ENCODE measurements at places on chromosomes 7 and 10.

DNA sequence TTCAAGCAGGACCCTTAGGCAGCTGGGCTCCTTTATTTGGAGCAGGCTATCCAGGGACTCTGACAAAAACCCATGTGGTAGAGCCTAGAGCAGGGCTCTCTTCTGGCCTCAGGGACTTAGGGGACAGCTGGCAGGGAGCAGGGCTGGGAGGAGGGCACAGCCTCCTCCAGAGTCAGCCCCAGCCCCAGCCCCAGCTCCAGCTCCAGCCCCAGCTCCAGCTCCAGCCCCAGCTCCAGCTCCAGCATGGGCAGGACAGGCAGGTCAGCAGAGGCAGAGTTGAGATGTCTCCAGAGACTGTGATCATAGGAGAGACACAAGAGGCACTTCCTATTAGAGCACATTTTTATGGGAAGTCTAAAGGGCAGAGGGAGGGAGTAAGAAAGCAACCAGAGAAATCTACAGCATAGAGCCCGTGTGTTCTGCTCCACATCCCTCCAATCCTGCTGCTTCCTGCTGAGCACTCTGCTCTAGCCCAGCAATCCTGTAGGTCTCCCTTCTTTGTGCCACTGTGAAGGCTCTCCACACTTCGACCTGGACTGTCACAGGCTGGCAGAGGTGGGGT lies 13.3 kb upstream of the C10orf53 start:
- DNase-seq = no peak

DNA sequence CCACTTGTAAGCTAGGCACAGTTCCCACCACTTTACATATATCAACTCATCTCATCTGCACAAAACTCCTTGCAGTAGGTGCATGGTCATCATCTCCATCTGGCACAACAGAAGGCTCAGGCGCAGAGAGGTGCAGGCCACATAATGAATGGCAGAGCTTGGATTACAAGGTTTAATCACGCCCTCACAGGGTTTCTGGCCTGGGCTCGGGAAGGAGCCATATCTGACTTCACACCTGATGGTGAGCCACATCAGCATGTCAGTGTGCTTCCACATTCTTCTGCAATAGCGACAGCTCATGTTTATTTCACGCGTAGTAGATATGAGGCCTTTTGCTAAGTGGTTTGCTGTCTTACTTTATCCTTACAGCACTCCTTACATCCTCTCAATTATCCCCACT lies 650.2 kb downstream of the INHBA start:
- DNase-seq = no peak

DNA sequence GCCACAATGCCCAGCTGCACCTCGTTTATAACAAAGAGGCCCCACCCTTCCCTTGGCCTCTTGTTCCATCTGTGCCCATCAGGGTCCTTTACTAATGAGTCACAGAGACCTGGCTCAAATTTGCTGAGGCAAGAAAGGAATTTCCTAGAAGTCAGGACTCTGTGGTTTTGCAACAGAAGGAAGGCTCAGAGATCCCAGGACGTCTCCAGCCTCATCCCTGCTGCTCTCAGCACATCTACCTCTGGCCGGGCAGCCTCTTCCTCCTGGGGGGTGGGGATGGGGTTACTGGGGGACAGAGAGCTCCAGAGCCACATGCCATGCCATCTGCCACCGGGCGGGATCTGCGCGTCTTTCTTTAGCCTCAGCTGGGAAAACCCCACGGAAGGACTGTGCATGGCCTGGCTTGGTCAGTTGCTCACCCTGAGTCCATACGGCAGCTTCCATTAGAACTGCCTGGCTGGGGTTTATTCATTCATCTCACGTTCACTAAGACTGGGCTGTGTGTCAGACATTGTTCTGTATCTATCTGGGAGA lies 41.9 kb upstream of the PSMG3 start:
- DNase-seq = peak; percentile 84

DNA sequence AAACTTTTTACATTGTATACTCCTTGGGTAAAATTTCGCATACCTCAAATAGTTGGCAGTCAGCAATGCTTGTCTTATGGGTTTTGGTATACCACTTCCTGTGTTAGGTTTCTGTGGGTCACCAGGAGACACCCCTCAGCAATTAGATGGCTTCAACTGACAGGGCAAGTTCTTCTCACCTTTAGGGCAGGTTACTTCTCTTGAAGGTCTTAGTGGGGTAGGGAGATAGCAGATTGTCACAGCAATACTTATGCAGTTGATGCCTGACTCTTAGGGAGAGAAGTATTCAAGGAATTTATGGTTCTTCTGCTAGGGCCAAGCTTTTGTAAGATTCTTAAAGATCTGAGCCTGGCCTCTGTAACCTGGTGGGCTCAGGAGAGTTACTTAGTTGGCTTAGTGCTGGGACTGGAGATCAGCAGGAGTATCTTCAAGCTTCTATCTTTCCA lies 42.9 kb downstream of the MKLN1 start:
- DNase-seq = peak; percentile 75

DNA sequence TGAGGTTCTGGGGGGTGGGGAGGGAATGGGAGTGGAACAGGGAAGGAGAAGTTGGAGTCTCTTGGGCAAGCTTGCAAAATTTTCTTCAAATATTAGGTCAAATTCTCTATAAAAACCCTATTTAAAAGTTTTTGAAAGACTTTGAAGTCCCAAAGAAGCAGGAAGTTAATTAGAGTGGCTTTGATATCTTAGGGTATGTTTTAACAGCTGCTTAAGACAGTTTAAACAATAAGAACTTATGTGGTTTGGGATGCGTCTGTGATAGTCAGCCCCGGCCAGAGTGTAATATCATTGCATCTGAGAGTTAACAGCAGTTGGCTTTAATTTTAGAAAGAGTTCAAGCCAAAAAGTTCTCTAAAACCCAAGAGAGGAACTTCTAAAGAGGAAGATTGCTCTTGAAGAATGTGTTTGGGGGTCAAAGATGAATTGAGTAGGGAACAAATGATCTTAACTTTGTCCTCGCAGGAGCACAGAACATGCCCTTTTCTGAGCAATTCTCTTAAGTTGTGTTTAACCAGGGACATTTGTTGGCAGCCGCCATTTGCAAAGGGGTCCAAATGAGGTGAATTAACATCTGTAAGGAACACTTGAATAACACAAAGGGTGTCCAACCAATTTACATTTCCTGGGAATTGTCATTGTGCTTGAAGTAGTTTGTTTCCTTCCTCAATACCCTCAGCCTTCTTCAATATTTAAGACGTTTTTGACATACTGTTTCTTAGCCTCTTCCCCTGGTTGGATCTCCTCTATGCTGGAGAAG lies 182.4 kb downstream of the PTEN start:
- DNase-seq = no peak

DNA sequence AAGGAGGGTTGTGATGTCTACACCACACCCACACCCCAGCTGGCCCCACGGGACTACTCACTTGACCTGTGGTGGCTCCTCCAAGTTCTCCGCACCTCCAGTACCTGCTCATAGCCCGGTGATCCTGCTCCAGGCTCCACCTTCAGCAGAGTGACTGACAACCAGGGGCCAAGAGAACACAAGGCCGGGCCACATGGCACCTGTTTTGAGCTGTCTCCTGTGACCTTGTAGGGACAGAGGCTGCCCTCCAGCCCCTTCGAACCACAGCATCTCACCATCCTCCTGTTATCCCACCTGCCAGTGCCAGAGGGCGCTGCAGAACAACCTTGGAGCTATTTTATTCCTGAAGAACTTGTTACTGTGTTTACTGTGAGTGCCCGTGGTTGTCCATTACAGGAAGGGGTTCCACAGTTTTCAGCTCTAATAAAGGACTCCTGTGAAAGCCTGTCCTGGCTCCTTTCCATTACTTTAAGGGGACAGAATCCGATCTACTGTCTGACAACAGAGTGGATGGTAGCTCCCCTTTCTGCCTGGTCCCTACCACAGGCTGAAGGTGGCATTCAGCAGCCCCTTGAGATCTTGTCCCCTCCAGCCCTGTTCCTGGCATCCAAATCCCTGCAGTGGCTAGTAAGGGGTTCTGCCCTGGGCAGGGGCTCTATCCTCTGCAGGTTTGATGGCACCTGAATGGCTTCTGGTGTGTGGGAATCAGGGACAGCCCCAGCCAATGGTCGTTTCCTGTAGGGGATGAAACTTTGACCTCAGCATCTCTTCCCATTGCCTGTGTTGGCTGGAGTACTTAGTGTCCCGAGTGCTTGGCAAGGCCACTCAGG lies 50.8 kb downstream of the C10orf120 start:
- DNase-seq = peak; percentile 35

DNA sequence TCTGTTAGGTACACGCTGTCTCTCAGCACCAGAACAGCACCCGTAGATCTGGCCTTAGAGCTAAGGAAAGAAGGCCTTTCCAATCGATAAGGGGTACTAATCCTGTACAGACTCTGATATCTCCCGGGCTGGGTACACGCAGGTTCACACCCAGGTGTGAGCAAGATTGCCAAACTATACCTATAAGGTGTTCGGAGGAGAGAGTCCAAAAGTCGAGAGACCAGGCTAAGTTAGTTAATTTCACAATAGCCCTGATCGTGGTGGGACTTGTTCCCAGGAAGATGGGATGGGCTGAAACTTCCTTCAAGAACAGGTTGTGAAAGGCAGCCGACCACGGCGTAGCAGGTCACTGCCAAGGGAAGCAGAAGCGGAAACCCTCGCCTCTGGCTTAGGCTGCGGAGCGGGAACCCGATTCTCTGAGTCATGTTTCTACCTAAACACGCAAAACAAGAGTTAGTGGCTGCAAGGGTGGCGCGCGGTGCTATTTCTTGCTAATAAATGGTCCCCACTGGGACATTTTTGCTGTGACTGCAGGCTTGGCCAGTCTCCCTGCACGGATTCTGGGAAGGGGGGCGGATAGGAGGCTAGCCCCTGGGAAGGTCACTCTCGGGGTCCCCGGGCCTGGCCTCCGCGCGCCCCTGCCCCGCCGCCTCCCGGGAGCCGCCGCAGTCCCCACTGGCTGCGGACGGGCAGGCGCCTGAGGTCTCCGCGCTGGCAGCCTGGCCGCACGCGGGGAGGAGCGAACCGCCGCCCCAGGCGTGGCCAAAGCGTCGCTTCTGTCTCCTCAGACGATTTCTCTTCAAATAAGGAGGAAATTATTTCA lies 75.4 kb upstream of the PDSS1 start:
- DNase-seq = peak; percentile 49

GRCh38 chr7:111168182-111168581 lies 77.3 kb downstream of the LRRN3 start:
- DNase-seq = peak; percentile 49

DNA sequence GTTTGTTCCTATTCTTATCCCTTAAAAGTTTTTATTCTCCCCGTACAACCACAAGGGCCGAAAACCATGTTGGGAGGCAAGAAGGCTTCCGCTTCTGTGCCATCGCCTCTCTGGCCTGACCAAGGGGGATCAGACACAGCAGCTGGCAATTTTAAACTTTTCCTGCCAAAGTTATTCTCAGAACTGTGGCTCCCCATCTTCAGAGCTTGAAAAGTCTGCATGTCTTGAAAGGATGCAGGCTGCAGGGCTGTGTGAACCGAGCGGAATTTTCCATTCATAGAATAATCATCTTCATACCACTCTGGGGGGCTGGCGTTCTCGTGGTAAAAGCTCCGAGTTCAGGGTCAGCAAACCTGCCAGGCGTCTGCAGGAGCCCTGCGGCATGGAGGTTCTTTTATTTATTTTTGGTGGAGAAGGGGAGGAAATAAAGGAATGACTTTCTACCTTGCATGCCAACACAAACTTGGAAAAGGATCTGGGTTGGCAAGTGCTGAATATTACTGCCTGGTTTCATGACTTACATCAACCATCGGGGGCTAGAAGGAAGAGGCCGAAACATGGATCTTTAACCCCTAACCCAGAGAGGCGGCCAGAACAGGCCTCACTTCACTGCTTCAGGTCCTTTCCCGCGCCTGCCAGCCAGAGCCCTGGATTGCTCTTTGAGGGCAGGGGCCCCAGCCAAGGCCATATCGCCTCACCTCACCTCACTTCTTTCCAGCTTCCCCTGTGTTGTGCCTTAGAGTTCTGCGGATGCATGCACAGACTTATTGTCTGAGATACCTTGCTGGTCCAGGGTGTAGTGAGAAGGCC lies 3.0 kb upstream of the NANOS1 start:
- DNase-seq = peak; percentile 67

- DNase-seq = no peak
These were observed 1069.1 kb upstream of the AUTS2 start for GRCh38 chr7:68529221-68529620.

DNA sequence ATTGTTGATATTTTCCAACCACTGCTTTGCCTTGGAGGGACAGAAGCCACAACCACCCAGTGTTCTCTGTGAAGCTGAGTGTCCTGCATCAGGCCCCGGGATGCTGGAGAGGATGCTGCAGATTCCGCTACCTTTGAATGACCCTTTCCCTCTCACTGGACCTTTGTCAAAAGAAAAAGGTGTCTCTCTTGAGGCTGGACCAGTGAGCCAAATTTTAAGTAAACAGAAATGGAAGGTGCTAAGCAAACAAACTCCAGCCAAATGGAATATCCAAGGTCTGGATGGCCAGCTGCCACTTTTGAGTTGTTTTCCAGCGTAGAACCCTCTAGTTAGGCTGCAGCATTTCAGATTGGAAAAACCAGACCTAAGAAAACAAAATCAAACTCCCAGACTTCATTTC lies 145.5 kb downstream of the TRIL start:
- DNase-seq = no peak

DNA sequence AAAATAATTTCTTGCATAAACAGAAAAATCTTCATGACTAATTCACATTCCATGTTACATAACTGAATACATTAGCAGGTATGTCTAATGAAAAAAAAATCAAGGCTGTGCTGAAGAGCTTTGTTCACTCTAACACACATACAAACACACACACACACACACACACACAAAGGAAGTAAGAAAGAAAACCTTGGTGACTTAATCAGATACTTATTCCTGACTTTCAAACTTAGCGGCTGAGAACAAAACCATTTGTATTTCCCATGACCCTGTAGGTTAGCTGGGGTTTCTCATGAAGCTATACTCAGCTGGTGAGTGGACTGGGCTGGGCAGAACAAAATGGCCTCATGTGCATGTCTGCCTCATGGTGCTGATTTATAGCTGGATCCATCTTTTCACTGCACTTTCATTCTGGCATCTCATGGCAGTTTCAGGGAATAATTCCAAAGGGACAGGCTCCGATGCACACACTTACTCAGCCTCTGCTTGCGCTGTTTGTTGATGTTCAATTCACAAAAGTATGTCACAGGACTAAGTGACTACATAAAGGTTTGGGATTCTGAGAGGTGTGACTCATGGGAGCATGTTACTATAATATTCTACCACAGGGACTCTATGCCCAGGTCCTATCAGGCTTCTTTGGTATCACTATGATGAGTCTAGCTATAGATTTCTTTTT lies 161.2 kb downstream of the PCLO start:
- peak; percentile 9 for DNase-seq

- DNase-seq = no peak
These were observed 566.9 kb downstream of the PTPRN2 start for GRCh38 chr7:158020706-158021095.

GRCh38 chr7:28613262-28613661 lies 200.9 kb downstream of the CREB5 start:
- DNase-seq = peak; percentile 32

DNA sequence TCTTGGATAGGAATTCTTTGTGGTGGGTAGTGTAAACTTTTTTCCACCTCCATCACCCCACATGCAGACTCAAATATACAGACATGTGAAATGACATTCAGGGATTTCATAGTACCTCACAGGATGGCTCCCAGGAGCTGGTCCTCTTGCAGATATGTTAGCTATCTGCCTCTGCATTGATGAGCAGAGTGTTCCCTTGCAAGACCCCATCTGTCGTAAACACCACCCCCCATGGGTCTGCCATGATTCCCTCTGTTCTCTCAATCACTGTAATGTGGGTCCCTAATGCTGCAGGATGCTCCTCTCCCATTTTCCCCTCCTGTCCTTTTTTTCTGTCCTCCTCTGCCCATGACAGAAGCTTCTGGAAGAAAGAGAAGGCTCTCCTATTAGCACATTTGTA lies 391.2 kb upstream of the PODXL start:
- no peak for DNase-seq

GRCh38 chr7:31056775-31057346 lies 4.8 kb downstream of the ADCYAP1R1 start:
- DNase-seq = peak; percentile 44

All from Daoy (cell line).